Naive thymus-derived CD8-positive, alpha-beta T cell (primary cell): ENCODE measurements at places on chromosomes 6 and 20. TPM values are rescaled to one million over a fixed set of nuclear protein-coding genes. Genes with fewer than 3 reads are reported as not detected.
A peak's percentile ranks its signal among the peaks of the same experiment; 100 is the strongest.

- H3K27ac ChIP-seq = no peak overlapping the region
- no peak overlapping the region for H3K4me3 ChIP-seq
These were observed 54.9 kb downstream of the PLAGL1 start for GRCh38 chr6:143952947-143953701.

Gene HLA-DPB1
- 42.8 TPM for total RNA-seq

- H3K27me3 ChIP-seq = no peaks in the 10 kb centered on the region
- H3K4me3 ChIP-seq = no peak overlapping the region
- H3K4me1 ChIP-seq = peaks cover 68% of the 10 kb centered on the region
- H3K27ac ChIP-seq = peak overlapping the region; percentile 72
- DNase-seq = no peak
These were observed 25.7 kb downstream of the EZR start for GRCh38 chr6:158793432-158793831.

DNA sequence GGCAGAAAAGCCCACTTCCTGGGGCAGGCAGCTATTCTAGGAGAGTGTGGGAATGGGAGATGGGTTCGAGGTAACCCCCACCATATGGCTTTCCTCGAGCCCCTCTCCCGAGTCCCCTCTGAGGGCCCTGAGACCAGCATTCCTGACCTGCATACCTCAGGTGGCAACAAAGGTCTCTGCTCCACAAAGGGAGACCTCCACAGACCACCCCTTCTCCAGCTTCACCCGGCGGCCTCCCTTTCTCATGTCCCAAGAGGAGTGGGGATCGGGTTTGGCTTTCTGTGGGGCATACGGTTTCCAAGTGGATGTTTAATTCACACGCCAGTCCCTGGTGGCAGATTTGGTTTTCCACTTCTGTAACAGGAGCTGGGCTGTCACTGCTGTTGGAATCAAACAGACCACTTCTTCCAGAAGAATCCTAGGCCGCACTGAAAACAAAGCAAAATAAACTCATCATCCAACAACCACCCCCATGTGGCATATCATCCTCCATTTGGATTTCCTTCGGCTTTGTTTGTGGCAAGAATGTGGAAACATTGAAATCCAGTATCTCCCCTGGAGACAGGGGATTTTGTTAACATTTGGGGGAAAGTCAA, 83.2 kb downstream of the DLL1 start:
- no peak for DNase-seq
- no peaks in the 10 kb centered on the region for H3K36me3 ChIP-seq
- H3K4me3 ChIP-seq = no peak overlapping the region

GRCh38 chr6:130955755-130956154, 107.3 kb downstream of the EPB41L2 start:
- no peaks in the 10 kb centered on the region for H3K27me3 ChIP-seq
- peaks cover 27% of the 10 kb centered on the region for H3K36me3 ChIP-seq
- no peak for DNase-seq
- no peak overlapping the region for H3K4me3 ChIP-seq
- H3K4me1 ChIP-seq = no peaks in the 10 kb centered on the region

GRCh38 chr6:91710342-91710741, 1123.5 kb upstream of the MAP3K7 start:
- no peaks in the 10 kb centered on the region for H3K27me3 ChIP-seq
- DNase-seq = no peak
- no peak overlapping the region for H3K27ac ChIP-seq
- no peaks in the 10 kb centered on the region for H3K36me3 ChIP-seq
- no peak overlapping the region for H3K4me3 ChIP-seq

- H3K4me1 ChIP-seq = peaks cover 12% of the 10 kb centered on the region
- H3K36me3 ChIP-seq = no peaks in the 10 kb centered on the region
- no peaks in the 10 kb centered on the region for H3K27me3 ChIP-seq
- no peak overlapping the region for H3K4me3 ChIP-seq
- H3K27ac ChIP-seq = no peak overlapping the region
These were observed 128.5 kb downstream of the HFE start for GRCh38 chr6:26215585-26216358.

DNA sequence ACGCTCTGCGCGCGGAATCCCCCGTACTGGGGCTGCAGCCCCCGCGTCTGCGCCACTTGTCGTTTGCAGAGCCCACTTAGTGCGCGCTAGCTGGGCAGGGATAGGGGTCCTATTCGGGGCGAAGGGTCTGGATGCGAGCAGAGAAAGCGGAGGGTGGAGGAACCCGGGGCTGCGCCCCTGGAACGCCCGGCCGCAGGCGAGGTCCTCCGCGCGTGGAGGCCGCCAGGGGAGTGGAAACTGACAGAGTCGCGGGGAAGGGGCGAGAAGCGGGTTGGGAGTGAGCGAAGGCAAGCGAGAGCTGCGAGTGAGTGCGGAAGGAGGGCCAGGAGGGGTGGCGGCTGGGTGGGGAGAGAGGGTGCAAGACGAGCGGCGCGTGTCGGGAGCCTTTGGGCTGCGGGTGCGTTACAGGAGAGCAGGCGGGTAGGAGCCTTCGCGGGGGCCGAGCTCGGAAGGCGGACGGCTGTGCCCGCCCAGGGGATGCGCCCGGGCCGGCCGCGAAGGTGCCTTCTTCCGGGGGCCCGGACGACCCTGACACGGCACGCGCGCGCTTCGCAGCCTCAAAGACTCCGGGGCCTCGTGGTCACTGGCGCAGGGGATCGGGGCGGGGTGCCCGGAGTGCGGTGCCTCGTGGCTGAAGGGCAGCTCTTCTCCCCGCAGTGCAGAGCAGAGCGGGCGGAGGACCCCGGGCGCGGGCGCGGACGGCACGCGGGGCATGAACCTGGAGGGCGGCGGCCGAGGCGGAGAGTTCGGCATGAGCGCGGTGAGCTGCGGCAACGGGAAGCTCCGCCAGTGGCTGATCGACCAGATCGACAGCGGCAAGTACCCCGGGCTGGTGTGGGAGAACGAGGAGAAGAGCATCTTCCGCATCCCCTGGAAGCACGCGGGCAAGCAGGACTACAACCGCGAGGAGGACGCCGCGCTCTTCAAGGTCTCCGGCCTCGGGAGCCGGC, 1.2 kb downstream of the IRF4 start:
- H3K27me3 ChIP-seq = no peaks in the 10 kb centered on the region
- H3K4me1 ChIP-seq = peaks cover 27% of the 10 kb centered on the region
- no peak for DNase-seq
- H3K27ac ChIP-seq = no peak overlapping the region
- peaks cover 5% of the 10 kb centered on the region for H3K36me3 ChIP-seq

Gene CD40
- 10.1 TPM for total RNA-seq

DNA sequence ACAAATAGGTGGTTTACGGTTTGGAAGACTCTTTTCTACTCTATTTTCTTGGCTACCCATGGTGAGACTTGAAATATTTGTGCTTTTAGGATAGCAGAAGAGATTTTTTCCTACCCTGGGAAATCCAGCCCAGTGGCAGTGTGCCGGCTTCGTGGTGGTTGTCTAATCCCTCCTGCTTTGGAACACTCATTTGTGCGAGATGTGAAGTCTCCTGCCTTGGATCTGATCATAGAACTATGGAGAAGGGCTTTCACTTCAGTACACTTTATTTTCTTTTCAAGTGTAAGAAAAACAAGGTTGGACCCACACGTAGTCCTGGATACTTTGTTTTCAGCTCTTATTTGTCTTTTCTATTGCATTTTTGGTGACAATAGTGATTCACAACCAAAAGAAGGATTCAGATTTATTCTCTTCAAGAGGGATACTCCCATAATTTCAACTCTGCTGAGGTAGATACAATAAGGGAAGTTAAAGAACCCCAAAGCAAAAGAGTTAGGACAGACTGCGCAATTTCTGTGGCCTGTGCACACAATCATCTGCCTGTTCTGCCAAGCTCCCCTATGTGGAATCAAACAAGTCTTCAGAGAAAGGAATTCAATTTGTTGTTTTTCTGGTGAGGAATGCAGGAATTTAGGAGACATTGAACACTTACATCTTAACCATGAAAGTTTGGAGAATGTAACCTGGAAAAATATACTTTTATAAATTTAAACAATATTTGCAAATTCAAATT, 413.2 kb downstream of the GJA1 start:
- peak overlapping the region; percentile 19 for H3K27ac ChIP-seq
- H3K4me3 ChIP-seq = no peak overlapping the region
- no peak for DNase-seq

DNA sequence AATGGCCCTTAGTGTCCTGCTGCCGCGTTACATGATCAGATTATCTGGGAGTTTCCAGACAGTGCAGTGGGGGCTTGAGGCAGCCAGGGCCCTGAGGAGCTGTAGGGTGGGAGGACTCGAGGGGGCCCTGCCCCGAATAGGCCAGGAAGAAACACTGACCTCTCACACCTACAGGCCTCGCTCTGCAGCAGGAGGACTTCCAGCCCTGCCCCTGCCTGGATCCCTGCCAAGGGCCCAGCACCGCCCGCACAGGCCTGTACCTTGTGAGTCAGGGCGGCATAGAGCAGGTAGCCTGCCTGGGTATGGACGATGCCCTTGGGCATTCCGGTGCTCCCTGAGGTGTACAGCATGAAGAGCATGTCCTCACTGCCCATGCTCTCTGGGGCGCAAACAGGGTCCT, 30.1 kb upstream of the APMAP start:
- peaks cover 17% of the 10 kb centered on the region for H3K4me1 ChIP-seq
- no peaks in the 10 kb centered on the region for H3K27me3 ChIP-seq
- peaks cover 62% of the 10 kb centered on the region for H3K36me3 ChIP-seq
- no peak for DNase-seq
- no peak overlapping the region for H3K4me3 ChIP-seq

Gene TRIM10
- total RNA-seq = not detected

Gene PACRG
- 0.55 TPM for total RNA-seq

DNA sequence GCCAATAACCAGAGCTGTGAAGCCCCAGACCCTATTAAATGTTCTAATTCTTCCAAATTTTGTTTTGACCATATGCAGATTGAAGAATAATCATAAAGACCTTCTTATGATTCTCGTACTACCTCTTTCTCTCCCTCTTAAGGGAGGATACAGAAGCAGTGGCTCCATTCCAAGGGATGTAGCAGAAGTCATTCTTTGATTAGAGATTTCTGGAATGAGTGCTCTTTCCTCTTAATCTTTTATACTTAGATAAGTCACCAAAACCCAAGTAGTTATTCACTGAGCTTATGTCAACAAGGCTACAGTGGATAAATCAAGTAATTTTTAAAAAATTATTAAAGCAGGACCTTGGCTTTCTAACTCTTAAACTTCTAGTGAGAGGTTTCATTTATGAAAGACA, 266.0 kb upstream of the STXBP5 start:
- H3K27me3 ChIP-seq = no peaks in the 10 kb centered on the region
- H3K4me3 ChIP-seq = no peak overlapping the region
- no peak overlapping the region for H3K27ac ChIP-seq
- DNase-seq = no peak

Gene COL12A1
- total RNA-seq = not detected

Gene EFCAB8
- 2.9 TPM for total RNA-seq

GRCh38 chr20:41245086-41245707, 72.3 kb downstream of the ZHX3 start:
- DNase-seq = no peak
- H3K27ac ChIP-seq = peak overlapping the region; percentile 21
- no peaks in the 10 kb centered on the region for H3K27me3 ChIP-seq
- H3K4me3 ChIP-seq = no peak overlapping the region

DNA sequence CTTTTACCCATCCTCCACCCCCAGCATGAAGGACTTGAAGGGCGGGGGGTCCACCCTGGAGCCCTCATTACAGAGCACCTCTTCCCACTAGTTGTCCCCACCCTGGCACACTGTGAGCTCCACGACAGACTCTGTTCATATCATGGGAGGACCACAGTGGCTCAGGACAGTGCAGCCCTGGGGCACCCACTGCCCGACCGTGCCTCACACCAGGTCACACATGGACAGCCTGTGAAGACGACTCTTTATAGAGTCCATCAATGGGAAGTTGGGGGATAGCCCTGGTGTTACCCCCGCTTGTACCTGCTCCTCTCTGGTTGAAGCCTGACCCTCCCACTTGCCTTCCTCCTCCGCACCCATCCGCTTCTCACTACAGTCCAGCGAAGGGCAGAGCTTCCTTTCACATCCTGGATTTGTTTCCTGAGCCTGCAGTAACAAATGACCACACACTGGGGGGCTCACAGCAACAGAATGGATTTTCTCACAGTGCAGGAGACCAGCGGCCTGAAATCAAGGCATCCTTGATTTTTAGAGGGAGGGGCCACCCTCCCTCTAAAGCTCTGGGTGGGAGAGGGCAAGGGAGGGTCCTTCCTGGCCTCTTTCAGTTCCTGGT, 15.5 kb downstream of the ZNF831 start:
- DNase-seq = no peak
- H3K27ac ChIP-seq = peak overlapping the region; percentile 83
- peaks cover 4% of the 10 kb centered on the region for H3K36me3 ChIP-seq
- H3K27me3 ChIP-seq = no peaks in the 10 kb centered on the region
- H3K4me1 ChIP-seq = peaks cover 96% of the 10 kb centered on the region

Gene CARMIL1
- total RNA-seq = 13.3 TPM

DNA sequence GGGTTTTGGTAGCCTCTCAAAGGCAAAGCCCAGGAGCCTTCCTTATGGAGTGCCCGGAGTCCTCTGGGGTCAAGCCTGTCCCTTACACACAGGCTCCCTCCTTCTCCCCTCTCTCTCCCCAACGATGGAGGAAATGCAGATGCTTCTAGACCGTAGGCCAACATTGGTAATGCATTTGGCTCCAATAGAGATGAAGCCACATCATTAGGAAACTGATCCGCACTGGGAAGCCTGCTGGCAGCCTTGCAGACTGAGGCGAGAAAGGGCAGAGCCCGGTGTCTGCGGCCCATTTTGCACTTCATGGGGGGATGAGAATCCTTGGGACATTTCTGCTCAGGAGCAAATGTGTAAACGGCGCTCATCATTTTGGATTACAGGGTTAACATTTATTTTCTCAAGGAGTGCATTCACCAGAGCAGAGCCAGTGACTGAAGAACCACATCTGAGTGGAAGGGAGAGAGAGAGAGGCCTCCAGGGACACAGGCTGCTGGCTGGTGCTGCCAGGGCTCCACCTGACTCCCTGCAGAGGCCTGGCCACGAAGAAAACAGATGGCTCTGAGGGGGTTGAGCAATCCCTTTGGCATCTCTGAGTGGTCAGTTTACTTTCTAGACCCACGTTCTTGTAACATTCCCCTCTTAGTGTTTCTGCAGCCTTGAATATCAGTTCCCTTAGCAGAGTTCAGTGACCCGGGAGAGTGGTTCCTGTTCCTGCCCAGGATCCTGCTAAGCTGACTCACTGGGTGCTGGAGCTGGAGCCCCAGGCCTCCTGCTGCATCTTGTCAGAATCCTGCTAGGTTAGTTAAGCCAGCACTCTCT, 4.4 kb upstream of the CST3 start:
- no peak overlapping the region for H3K4me3 ChIP-seq
- no peak overlapping the region for H3K27ac ChIP-seq
- H3K36me3 ChIP-seq = no peaks in the 10 kb centered on the region
- no peak for DNase-seq

DNA sequence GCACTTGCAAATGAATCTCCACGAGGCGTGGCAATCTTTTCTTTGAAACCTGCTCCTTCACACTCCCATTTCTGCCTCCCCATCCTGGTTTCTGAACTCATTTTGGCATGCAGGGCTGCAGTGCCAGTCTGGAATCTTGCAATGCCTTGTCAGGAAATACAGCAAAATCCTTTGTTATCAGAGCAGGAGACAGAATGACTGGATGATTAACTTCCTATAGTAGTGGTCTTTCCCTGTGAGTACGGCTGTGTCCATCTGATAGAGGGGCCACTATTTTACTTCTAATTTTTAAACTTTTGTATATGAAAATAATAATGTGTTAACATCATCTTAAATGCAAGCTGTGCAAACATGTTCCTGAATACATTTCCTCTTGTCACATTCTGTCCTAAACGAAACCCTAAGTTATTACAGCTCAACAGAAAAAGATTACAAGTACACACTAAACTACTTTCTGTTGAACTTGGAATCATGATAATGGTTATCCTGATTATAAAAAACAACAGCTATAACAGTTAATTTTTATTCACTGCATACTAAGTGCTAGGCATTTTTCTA, 140.2 kb downstream of the KIF13A start:
- no peaks in the 10 kb centered on the region for H3K4me1 ChIP-seq
- DNase-seq = no peak
- no peaks in the 10 kb centered on the region for H3K27me3 ChIP-seq
- no peak overlapping the region for H3K4me3 ChIP-seq
- H3K36me3 ChIP-seq = no peaks in the 10 kb centered on the region
- H3K27ac ChIP-seq = no peak overlapping the region
